ENCODE measurements at places on chromosomes 7 and 10.

GRCh38 chr7:55486991-55487390, 85.3 kb downstream of the VOPP1 start:
- DNase-seq, result no peak

DNA sequence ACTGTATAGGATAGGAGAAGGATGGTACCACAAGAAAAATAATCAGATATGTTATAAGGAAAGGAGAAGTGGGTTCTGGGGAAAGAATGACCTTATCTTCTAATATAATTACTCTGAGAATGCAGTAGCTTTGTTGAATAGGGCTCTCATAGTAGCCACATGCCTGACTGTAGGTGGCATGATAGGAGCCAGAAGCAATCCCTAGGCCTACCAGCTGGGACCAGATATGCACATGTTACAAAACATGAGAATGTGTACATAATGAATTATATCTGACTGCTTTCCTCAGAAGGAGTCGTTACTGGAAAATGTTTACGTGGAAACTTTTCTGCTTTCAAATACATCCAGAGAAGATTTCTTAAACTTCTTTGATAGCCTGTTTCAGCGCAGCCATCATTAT, 53.2 kb upstream of the FAM3C start:
- peak; percentile 12 for DNase-seq

DNA sequence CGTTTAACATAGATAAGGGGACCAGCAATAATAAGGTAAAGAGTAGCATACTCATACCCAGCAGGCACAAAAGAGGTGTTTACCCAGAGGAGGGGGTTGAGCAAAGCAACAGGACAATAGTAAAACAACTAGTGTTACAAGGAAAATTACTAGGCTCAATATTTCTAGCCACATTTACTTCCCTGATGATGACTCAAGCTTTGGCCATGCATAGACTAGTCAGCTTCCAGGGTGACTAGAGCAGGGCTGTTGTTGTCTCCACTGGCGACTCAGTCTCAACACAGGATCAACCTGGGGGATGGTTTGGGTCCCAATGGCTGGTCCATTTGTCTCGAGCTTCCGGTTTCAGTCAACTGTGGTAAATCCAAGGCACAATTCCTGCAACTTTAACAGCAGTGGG, 217.7 kb upstream of the KCND2 start:
- no peak for DNase-seq

DNA sequence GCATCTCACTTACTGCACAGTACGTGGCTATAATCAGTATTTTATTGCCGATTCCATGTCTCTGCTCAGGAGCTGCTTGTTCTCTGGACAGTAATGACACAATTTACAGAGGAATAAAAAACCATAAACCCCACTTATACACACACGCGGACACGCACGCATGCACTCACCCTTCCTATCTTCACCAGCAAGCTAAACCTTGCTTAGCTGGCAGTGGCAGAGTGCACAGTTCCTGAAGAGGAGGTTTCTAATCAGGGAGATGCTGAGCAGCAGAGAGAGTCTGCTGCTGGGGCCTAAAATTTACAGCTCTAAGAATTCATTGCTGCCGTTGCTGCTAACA, 66.3 kb downstream of the SND1 start:
- DNase-seq, result no peak

GRCh38 chr10:121183236-121183635, 332.1 kb downstream of the WDR11 start:
- DNase-seq, result peak; percentile 72

DNA sequence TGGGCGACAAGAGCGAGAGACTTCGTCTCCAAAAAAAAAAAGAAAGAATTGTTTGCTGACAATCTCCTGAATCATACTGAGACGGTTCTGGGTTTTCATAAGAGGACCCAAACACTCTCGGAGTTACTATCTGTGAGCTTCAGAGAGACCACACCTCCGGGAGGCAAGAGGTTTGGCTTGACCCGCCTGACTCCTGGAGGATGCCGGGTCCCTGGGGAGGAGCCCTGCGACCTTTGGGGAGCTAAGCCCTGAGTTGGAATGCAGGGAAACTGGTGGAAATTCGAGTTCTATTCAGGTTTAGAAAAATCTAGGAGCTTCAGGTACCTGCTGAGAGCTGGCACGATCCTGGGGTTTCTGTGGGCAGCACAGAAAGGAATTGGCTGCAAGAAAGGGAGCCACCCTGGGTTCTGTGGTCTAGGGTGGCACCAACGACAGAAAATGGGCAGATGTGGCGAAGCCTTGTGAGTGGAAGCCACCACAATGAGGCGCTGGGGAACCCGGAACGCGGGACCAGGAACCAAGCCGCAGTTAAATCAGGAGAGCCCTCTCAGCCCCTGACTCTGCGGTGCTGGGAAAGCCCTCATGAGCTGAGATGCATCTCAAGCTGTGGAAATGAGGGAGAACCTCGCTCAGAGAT, 21.9 kb upstream of the GATAD1 start:
- no peak for DNase-seq

DNA sequence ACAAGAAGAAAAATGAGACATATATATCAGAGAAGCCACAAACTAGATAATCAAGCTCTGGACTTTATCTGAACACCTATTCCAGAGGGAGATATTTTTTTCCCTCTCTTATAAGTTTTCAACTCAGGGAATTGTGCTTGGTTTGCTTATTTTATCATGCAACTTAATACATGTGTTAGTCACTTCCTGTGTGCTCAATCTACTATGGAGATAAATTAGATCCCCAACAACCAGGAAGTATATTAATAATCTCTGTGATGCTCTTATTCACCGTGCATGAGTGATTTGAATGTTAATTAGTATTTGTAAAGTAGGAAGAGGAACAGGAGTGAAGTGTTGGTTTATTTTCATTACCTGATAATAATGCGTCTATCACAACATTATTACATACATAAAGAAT, 38.8 kb upstream of the ZNF365 start:
- no peak for DNase-seq

DNA sequence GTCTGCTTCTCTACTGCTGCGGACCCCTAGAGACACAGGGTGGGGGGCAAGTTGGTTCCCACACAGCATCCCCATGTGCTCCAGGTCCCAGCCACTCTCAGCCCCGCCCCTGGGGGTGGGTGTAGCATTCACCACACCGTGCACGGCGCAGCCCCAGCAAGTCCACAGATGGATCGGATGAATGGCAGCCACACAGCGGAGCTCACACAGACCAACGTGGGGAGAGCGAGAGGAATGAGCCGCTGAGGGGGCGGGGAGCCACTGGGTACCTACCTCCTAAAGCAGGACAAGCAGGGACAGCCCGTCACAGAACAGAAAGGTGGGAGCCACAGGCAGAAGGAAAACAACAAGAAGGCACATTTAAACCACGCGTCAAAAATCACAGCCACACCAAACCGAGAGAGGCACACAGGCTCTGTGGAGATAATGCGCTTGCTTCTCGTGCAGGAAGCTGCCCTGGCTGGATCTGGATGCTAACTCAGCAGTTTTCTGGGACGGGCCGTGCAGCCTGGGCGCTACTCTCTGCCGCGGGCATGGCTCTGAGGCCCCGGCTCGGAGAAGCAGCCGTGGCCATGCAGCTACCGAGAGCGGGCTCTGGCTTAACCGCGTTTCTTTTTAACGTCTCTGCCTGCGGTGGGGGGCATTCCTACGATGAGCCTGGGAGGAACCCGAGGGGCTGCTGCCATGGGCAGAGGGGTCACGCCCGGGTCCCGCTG, 102.5 kb downstream of the CYTH3 start:
- no peak for DNase-seq

- no peak for DNase-seq
Measured at GRCh38 chr7:128211626-128212025, 29.5 kb upstream of the LEP start.

- DNase-seq, result no peak
Measured at GRCh38 chr7:157961731-157962457, 625.1 kb downstream of the DNAJB6 start.

GRCh38 chr7:24720283-24720682, 37.0 kb downstream of the GSDME start:
- no peak for DNase-seq

- DNase-seq, result no peak
Measured at GRCh38 chr10:60661637-60662036, 116.6 kb upstream of the CDK1 start.

Data from NCI-H69 (cell line).